ENCODE measurements at places on chromosomes 16 and 17.

DNA sequence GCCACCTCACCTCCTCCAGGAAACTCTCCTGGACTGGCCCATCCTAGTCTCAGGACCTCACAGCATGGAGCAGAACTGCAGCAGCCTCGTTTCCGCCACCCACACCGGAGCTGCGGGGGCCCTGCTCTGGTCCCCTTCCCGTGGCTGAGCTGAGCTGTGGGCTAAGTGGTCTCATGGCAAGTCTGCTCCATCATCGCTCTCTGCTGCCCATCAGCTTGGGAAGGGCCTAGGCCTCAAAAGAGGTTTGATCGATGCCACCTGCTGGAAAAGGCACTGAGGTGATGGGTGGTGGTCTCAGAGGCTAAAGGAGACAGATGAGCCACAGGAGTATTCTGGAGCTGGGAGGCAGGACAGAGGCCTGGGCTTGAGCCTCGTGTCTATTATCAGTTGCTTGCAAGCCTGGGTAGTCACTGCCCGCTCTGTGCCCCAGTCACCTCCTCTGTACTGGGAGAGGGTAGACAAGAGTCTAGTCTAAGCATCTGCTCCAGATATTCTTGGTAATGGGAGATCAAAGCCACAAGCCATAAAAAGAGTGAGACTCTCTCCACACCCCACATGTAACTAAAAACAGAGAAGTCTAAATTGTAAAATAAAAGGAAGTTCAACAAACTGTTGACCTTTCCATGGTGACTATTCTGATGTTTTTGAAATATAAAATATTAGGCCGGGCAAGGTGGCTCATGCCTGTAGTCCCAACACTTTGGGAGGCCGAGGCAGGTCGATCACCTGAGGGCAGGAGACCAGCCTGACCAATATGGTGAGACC lies 1.6 kb downstream of the ITGAE start:
- no peak for DNase-seq

DNA sequence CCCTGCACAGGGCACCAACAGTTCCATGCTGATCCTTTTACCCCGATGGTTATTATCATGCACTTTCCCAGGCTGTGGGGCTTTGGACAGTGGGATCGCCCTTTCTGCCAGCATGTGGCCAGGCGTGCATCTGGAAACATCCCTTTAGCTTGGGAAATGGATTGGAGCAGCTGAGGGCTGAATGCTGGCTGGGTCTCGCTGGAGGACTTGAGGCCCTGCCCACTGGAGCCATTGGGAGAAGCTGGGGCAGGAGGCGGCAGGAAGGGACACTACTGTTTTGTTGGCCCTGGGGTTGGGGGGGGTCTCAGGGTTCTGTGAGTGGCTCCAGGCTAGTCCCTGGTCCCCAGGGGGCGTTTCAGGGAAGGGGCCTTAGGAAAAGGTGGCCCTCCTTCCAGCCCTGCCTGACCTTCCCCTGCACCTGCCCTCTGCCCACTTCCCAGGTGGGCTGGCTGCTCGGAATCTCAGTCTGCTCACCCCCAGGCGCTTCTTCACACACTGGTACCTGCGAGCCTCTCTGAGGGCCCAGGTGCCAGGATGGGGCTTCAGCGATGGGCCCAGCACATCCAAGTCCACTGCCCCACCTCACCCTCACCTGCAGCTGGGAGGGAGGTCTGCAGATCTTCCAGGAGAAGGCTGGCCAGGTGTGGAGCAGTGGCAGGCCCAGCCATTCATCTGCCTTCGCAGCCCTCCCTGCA lies 1.6 kb upstream of the ADGRG3 start:
- no peak for DNase-seq

- no peak for DNase-seq
Measured at GRCh38 chr16:84475643-84476240, 28.7 kb downstream of the MEAK7 start.

- DNase-seq = no peak
Measured at GRCh38 chr17:50931144-50931908, 65.2 kb upstream of the TOB1 start.

DNA sequence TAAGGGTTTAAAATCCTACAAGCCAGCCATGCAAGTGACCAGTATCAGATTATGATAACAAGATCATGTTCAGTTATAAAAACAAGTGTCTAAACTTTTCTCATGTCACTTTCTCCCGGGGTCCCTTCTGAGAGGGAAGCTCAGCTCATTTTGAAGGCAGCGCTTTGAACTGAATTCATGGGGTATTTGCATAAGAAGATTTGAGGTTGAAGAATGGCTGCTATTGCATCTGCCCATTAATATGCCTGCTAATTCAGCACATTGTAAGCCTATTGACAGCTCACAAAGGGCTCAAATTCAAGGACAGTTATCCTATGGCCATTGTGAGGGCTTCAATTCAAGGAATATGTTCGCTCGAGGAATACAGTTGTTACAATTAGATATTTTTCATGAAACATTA lies 290.2 kb upstream of the IRX3 start:
- DNase-seq = no peak

- DNase-seq = no peak
Measured at GRCh38 chr16:88835383-88835782, 21.4 kb downstream of the GALNS start.

Data from stimulated activated CD8-positive, alpha-beta memory T cell treated with anti-CD3 and anti-CD28 coated beads, Interleukin-2, amount 100 ng/mL, for 1 hour (primary cell).